ENCODE measurements at places on chromosomes 2 and 18. TPM values are rescaled to one million over a fixed set of nuclear protein-coding genes. Genes with fewer than 3 reads are reported as not detected.

The GAD1 gene
- total RNA-seq: 3.2 TPM

DNA sequence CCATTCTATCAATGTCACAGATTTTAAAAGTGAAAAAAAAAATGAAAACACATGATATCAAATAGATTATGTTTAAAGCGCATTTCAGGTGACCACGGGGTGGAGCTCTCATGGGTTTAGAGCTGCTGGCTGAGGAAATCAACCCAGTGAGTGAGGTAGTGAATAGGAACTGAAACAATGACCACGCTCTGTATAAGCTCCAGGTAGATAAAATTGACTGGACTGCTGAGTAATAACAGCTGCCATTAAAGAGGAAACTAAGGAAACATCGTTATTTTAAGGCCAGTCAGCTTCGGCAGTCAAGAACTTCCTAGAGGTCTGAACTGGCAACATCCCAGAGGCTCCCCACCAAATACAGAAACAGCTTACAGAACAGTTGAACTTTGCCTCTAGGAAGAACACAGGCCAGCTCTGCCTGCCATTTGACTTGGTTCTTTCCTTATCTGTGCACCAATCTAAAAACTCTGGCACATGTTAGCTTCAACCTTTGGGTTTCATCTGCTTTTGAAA lies 185.9 kb downstream of the PDE1A start:
- DNase-seq: no peak

GRCh38 chr2:8841932-8842331 lies 4.5 kb upstream of the KIDINS220 start:
- no peak for DNase-seq

DNA sequence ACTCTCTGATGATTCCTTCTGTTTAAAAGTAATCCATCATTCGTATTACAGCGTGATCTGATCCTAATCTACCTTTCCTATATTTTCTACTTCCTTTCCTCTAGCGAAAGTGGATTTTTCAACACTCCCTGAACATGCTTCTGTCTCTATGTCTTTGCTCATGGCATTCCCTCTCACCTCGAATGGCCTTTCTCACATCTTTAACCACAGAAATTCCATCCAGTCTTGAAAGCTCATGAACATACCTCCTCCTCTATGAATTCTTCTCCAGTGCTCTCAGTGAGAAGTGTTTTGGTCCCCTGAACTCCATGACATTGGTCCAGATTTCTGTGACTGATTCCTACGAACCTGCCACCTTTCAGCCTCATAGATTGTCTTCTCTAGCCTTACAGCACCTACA lies 323.2 kb downstream of the RAD51AP2 start:
- DNase-seq: no peak

GRCh38 chr2:27885661-27886060 lies 4.5 kb downstream of the RBKS start:
- no peak for DNase-seq

The ASXL2 gene
- 9.9 TPM for total RNA-seq

GRCh38 chr2:88590998-88591613 lies 36.2 kb downstream of the EIF2AK3 start:
- DNase-seq: peak; percentile 59

DNA sequence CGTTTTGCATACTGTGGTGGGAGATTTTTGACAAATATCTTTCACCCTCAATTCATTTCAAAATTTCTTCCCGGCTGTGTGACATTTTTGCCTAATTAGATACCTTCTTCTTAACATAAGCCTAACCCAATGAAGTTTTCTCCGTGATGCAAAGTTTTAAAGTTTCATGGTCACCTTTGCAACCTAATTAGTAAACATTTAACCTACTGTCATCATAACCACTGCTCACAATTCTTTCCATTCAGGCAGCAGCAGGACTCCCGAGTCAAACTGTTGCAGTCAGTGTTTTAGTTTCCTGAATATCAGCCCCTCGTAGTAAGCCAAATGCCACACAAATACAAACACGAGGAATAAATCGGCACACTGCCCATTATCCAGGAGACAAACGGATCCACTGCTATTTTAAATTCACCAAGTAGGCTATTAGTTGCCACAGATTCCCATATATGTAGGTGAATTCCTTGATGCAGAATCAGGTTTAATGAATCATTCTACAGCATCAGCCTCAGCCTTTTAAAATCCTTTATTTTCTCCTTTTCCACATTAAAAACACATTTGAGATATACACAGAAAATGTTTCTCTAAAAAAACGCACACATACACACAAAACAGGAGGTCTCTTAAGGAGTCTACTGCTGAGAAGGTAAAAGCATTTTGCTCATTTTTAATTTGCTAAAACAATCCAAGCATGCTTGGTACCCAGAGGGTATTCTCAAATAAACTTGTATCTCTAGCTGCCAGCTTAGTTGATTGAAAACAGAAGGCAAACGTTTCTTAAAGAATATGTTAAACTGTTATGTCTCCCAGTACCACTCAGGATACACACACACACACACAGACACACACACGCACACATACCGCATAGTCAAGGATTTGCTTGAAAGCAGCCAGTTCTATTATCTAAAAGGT lies 106.5 kb upstream of the KCTD1 start:
- peak; percentile 7 for DNase-seq

- no peak for DNase-seq
Observed at GRCh38 chr18:56910237-56910636, 236.7 kb upstream of the BOD1L2 start.

The IGFBP5 gene
- total RNA-seq: 246 TPM

The KCNG2 gene
- 0.49 TPM for total RNA-seq

- no peak for DNase-seq
Observed at GRCh38 chr2:59892398-59892797, 661.1 kb downstream of the BCL11A start.

- DNase-seq: no peak
Observed at GRCh38 chr2:24768601-24769000, 24.6 kb downstream of the PTRHD1 start.

The DTNB gene
- total RNA-seq: 9.2 TPM

DNA sequence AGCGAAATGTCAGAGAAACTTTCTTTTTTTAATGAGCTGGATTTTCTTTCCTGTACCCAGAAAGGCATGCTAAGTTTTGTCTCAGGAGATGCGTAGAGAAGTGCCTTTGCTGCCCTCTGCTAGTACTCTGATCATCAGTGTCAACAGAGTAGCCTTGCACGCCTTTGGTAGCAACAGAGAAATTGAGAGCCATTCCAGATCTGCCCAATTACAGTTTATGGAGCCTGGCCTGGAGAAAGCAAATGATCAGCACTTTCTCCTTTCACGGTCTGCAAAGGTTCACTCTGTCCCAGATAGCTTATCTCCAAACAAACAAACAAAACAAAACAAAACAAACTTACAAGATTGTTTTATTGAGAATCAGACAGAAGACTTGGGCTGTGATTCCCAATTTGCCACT lies 792.8 kb upstream of the PIK3C3 start:
- DNase-seq: no peak

- no peak for DNase-seq
Observed at GRCh38 chr2:29068513-29068912, 5.8 kb downstream of the PCARE start.

GRCh38 chr2:70947556-70948184 lies 12.0 kb downstream of the ATP6V1B1 start:
- no peak for DNase-seq

DNA sequence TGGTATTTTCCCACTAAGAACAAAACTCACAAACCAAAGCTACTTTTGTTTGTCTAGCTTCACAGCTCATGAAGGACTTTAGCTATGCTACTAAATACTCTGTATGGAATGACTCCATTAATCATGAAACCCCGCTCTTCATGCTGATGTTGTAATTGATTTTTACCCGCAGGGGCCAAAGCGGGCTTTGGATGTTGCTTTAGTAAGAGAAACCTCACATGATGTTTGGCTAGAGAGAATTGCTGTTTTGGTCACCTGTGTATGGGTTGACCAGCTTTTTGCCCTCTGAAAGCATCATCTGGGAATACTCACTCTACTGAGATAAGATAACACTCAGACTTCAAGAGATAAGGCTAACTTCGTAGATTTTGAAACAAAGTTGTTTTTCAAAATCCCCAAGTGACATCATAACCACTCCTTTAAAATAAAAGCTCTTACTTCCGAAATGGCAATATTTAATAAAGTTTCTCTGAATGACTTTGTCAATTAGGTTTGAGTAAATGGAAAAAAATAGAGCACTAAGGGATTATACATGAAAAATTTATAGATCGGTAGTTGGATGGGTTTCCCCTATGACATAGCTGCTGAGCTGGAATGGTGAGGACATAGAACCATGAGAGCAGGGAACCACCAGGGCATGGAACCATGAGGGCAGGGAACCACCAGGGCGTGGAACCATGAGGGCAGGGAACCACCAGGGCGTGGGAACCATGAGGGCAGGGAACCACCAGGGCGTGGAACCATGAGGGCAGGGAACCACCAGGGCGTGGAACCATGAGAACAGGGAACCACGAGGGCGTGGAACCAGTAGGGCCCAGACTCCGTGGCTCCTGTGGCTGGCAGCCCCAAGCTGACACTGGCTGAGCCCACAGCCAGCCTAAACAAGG lies 31.9 kb downstream of the ACKR3 start:
- DNase-seq: no peak

The NLRC4 gene
- total RNA-seq: 2.3 TPM

Data from skin of body (tissue), 3 donors.